ENCODE measurements at places on chromosomes 12 and 14.

DNA sequence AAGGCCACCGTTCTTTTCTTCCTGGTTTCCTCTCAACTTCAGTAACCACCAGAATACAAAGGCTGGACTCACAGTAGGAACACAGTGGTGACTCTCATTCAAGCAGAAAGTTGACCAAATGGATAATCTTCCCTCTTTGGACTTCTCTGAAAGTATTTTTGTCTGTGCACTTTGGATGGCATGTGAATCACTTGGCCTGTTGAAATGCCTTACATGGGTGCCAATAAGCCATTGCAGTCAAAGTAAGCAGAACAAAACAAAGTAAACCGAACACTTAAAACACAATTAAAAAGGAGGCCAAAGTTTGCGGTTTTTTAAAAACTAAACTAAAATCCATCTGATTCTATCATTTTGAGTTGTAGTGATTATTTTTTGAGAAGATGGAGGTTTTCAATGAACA, 370.1 kb upstream of the DDHD1 start:
- DNase-seq: no peak

- no peak for DNase-seq
Observed at GRCh38 chr12:12095021-12095420, 24.3 kb downstream of the BCL2L14 start.

DNA sequence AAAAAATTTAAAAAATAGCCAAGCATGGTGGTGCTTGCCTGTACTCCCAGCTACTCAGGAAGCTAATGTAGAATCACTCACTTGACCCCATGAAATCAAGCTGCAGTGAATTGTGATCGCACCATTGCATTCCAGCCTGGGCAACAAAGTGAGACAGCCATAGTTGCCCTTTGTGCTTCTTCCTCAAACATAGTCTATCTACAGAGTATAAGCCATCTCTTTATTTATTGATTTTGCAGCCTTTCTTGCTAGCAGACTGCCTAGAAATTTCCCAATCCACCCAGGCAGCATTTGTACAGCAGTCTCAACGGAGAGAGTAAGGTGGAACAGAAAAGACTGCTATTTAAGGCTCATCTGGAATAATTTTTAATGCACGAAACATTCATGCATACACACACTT, 68.8 kb downstream of the IPO8 start:
- DNase-seq: no peak

GRCh38 chr12:42790761-42791151, 201.2 kb upstream of the PRICKLE1 start:
- DNase-seq: no peak

- DNase-seq: no peak
Observed at GRCh38 chr14:51059032-51059431, 35.9 kb downstream of the TRIM9 start.

All from stimulated activated CD4-positive, alpha-beta T cell treated with anti-CD3 and anti-CD28 coated beads, Interleukin-1b, Interleukin-23, amount 100 ng/mL, for 1 hour (primary cell).